ENCODE measurements at places on chromosomes 1 and 21.

- DNase-seq, result peak; percentile 96
These were observed 27.5 kb upstream of the SLC44A3 start for GRCh38 chr1:94792473-94793295.

DNA sequence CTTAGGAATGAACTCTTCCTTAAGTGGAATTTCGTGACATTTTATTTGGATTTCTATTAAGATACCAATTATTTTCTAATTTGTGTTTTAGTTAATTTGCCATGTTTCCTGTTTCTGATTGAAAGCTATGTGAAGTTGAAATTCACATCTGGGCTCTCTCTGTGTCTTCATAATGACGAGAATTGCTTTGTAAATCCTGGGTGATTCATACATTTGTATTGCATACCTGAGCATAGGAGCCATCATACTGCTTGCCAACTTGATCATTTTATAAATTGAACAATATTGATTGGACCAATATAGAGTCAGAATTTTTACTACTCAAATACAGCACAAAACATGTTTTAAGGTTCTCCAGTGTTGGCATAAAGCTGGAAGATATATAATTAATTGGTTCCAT, 817.9 kb downstream of the BRINP3 start:
- DNase-seq, result no peak

- DNase-seq, result no peak
These were observed at the start of gene SLC35F3 for GRCh38 chr1:233904633-233905415. SLC35F3 (plus strand) TSS chr1:233904676.

- DNase-seq, result no peak
These were observed 19.9 kb upstream of the POU2F1 start for GRCh38 chr1:167200749-167201148.

- DNase-seq, result no peak
These were observed 213.7 kb downstream of the PBX1 start for GRCh38 chr1:164772635-164773034.

DNA sequence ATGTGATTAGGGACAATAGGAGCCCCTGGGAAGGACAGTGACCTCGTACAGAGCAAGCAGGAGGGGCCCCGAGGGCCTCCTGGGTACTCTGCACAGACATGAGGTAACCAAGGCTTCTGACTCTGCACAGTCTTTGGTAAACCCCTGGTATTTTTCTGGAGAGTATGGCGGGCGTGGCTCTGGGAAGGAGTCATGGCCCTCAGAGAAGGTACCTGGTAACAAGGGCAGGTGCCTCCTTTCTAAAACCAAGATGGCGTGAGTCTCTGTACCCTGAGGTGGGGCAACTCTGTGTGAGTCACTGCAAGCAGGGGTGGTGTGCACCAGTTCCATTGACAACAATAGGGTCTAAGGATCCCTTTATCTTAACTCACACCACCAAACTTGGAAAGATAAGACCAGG, 39.9 kb upstream of the SLC19A1 start:
- no peak for DNase-seq

- no peak for DNase-seq
These were observed 4.2 kb upstream of the PFKL start for GRCh38 chr21:44295646-44296045.

DNA sequence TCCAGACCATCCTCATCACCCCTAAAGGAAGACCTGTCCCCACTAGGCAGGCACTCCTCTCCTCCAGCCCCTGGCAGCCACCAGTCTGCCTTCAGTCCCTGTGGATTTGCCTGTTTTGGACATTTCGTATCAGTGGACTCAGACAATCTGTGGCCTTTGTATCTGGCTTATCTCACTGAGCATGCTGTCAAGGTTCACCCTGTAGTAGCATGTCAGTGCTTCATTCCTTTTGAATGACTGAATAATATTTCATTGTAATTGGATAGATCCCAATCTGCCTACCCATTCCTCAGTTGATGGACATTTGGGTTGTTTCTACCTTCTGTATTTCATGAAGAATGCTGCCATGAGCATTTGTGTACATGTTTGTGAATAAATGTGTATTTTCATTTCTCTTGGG, 32.9 kb upstream of the RNF187 start:
- no peak for DNase-seq

- no peak for DNase-seq
These were observed 16.0 kb upstream of the TEKT2 start for GRCh38 chr1:36067871-36068270.

- no peak for DNase-seq
These were observed 81.8 kb upstream of the PLXNA2 start for GRCh38 chr1:208326033-208326432.

DNA sequence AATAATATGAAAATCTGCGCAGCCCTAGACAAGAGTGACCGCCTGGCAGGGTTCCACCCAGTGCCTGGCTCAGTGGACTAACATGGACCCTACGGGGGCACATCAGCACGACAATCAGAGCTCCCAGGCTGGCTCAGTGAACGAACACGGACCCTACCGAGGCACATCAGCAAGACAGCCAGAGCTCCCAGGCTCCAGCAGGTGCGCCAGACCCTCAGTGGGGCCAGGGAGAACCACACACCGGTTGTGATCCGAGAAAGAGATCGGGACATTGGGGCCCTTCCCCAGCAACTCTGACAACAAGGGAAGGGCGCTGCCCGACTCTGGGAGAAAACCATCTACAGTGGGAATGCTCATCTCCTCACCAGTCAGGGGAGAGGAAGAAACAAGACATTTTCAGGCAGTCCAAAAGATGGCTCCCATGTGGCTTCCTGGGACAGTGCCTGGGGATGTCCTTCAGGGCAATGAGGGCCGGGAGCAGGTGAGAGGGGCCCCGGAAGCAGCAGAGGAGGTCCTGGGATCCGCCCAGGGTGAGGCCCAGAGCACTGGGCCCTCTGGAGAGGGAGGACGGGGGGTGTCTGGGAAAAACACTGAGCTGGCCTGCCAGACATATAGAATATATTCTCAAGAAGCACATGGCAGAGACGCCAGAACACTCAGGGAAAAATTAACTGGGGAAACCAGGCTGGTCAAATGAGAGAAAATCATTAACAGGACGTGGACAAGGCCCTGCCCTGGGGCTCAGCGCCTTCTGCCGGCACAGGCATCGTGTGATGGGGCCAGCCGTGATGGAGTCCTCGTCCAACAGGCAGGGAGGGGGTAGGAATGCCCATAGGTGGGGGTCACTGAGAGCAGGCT, 4.8 kb downstream of the ARHGEF16 start:
- no peak for DNase-seq

DNA sequence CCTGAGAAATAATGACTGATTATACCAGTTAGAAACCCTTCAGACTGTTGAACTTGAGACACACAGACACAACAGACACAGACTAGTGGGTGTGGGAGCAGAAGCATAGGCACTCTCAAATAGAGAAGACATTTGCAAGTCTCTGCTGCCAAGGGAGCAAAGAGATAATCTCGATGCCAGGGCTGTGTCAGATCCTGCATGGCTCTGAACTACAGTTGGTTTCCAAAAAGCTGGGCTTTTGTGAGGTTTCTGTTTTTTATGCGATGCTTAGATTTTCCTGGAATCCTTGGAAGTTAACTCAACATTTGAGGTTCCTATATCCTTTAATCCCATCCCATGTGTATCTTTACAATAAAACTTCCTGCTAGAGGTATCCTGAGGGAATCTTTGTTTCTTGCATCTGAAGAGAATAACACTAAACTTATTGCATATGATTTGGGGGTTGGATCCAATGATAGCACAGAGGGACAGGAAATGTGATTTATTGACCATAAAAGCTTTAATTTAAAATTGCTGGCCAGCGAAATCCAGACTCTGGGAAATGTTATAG, 236.4 kb downstream of the SPATA17 start:
- DNase-seq, result no peak

GRCh38 chr21:40215941-40216340, 348.7 kb downstream of the PCP4 start:
- DNase-seq, result no peak

DNA sequence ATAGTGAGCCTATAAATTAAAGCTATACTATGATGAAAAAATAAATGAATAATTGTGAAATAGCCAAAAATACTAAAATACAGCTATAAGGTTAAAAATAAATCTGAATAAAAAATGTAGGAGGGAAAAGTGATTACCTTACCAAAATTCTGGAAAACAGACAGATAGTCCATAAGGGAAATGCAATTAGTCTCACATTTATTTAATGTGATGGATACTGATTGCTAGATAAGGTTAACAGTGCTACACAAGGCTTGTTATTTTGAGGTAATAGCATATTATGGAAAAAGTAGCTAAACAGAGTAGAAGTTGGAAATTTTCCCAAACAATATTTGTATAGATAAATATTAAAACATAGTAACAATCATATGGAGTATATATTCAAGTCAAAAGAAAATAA, 413.0 kb downstream of the NEGR1 start:
- DNase-seq, result no peak

- DNase-seq, result no peak
These were observed 53.6 kb upstream of the ASB17 start for GRCh38 chr1:75985827-75986226.

DNA sequence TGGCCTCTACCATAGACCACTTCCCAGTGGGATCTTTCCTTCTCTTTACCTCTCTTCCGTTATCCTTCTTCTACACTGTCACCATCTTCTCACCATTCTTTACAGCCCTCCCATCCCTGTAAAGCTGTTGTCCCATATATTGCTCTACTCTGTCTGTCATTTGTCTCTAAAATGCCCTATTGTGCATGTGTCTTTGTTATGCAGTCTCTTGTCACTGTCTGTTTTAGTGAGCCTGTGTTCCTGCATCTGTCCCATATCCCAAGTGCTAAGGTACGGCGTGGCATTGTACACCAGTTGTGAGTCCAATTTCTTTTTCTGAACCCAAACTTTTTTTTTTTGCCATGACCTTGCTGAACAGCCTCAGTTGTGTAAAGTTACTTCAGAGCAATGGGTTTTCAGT, 8.8 kb upstream of the ZBTB18 start:
- DNase-seq, result no peak

- DNase-seq, result no peak
These were observed 382.1 kb downstream of the PTPRC start for GRCh38 chr1:199020904-199021303.

DNA sequence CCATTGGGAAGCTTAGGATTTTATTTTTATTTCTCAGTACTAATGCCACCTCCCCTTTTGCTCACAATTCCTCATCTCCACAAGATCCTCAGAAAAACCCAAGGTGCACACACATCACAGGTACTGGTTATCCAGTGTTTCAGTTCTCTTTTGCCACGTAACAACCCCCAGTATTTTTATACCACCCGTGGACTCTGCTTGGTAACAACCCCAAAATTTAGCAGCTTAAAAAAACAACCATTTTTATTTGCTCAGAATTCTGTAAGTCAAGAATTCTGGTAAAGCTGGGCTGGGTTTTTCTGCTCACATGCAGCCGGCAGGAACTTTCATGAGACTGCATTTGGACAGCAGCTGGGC, 180.0 kb downstream of the KAZN start:
- DNase-seq, result no peak

DNA sequence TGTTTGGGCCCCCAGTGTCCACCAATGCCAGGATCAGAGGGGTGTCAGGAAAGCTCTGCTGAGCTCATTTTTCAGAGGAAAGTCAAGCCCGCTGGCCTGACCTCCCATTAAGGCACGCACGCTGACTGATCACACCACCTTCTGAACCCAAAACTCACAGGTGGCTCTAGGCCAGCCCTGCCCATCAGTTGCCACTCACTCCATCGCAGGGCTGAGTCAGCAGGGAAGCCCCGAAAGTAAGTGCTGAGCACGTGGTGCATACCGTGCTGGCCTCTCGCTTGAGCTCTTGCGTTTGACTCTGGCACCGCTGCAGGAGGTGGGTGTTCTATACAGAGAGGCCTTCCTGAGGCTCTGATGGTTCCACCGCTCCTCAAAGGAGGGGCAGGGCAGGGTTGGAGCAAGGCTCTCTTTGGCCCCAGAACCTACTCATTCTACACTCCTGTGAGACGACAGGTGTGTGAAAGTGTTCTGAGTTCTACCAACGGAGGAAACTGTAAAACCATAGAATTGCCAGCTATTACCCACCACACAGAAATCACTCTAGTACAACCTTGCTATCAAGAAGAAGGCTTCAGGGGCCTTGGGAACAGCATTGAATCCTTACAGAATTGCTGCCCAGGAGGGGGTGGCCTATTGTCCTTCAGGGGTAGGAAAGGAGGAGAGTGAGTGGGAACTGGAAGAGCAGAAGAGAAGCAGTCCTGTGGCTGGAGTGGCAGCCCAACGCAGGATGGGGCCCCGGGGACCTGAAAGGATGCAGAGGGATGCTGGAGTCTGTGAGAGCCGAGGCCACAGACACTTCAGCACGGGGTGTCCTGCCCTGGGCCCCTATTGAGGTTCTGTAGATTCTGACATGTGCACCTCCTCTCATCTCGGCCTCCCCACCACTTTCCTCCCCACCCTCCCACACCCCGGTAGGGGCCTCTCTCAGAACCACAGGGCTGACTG, 214.7 kb upstream of the EDN2 start:
- DNase-seq, result no peak

GRCh38 chr1:165144757-165145397, 211.6 kb downstream of the LMX1A start:
- DNase-seq, result peak; percentile 11

- DNase-seq, result no peak
These were observed 10.6 kb downstream of the ID3 start for GRCh38 chr1:23548704-23549143.

DNA sequence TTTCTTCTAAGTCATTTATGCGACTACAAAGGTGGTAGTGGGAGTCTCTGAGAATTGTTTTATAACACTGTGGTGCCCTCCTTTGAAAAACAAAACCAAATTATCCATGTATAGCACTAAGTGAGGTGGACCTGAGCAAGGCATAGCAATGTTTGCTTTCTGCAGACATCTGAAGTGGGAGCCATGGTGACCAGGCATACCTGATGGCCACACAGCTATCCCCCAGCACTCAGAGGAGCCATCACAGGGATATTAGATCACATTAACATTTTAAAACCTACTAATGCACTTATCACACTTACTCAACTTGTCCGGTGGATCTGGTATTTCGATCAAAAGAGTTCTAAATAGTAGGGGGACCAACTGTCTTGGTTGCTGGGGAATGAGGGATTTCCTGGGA, 24.8 kb upstream of the AVPR1B start:
- no peak for DNase-seq

GRCh38 chr1:201515062-201515750, 8.3 kb upstream of the CSRP1 start:
- DNase-seq, result no peak

DNA sequence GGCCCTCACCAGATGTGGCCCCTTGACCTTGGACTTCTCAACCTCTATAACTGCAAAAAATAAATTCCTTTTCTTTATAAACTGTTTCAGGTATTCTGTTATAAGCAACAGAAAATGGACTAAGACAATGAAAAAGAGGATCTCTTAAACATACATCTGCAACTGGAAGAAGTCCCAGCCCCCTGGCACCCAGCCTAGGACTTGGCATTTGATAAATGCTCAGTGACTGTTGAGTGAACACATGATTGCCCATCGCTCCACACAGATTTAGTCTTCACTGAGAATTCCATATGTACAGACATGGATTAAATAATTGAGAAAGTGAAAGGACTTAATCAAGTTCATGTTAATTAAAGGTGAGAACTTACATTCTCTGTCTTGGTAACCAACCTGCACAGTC, 344.9 kb upstream of the RUNX1 start:
- no peak for DNase-seq

GRCh38 chr1:5119366-5120234, 465.2 kb downstream of the AJAP1 start:
- DNase-seq, result no peak

GRCh38 chr21:39911286-39912199, 44.3 kb downstream of the PCP4 start:
- no peak for DNase-seq
